ENCODE measurements at places on chromosomes 7 and 10.
A peak's percentile ranks its signal among the peaks of the same experiment; 100 is the strongest.

DNA sequence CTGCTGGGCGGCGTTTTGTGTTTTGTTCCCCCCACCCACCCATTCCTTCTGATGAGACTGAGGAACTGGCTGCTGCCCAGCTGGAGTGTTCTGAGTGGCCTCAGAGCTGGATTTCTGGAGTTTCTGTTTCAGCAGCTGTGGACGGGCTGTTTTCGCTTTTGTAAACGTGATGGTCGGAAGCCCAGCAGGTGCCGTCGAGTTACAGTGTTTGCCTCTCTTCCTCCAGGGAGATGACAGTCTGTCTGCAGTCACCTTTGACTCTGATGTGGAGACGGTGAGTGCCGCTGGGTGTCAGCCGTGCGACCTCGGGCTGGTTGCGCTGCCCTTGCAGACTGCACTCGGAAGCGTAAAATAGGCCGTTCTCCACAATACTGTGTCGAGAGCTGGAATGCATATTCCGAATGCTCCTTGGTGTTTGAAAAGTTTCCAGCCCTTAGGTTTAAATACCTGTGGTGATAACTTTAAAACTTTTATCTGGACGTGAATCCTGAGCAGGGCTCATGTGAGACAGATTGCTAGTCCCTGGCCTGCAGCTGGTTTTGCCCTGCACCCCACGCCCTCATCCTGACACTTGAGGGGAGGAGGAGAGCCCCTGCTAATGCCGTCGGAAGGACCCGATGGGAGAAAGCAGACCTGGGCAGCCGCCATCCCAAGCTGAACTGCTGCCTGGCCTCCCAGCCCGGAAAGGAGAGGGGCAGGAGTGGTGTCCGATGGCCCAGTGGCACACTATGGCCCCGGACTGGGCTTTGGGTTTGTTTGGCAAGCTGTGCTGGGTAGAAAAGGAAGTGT is 8.3 kb downstream of the IQCE start:
- no peak for DNase-seq

GRCh38 chr7:150675714-150676113 is 9.8 kb upstream of the GIMAP2 start:
- no peak for DNase-seq

GRCh38 chr7:130957137-130957513 is 223.1 kb upstream of the KLF14 start:
- no peak for DNase-seq

DNA sequence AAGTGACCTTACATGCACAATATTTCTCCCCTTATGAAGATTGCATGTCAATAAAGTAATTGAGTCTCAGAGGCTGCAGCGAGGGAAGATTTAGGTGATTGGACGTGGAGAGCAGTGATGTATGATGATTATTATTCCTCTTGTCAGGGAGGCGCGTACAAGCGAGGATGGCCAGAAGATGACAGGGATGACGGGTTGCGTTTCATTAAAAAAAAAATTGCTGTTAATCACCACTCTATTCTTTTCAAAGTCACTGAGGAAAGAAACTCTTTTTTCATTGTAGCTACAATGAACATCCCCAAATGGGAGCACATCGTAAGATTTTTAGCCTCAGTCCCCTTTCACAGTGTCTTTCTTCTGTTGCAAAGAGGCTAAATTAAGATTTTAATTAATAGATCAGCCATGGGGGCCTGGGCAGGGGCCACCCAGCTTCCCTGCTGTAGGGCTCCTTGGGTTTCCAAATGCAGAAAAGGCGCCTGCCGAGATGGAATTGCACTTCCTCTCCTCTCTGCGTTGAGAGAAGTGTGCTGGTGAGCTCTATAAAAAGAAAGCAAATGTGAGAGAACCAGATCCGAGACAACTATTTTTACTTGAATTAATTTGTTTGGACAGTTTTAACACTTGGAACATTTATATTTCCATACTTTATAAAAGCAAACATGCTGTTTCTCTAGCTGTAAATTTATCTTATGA is 998.1 kb downstream of the LRMDA start:
- DNase-seq = no peak

DNA sequence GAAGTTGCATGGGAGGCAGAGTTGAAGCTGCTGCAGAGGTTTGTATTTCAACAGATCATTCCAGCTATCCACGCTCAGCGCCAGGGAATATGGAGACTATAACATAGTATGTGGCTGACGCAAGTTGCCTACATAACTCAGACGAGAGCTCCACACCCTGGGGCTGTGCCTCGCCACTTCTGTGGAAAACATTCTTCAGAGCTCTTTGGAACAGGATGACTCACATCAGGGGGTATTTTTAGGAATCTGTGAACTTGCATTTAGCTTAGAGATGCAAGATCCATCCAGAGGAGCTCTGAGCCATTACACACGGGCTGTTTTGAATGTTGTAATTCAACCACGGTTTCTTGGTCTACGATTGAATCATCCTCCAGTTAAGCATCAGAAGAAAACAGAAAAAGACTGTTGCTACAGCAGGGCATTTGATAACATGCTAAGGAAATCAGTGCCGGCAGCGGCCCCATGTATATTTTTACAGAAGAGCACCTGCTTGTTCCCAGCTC is 481.5 kb upstream of the AKR1E2 start:
- peak; percentile 9 for DNase-seq
